DMS 273 treated with DMSO at 0.1 percent for 48 hours (cell line): ENCODE measurements at places on chromosomes 5 and 9.

DNA sequence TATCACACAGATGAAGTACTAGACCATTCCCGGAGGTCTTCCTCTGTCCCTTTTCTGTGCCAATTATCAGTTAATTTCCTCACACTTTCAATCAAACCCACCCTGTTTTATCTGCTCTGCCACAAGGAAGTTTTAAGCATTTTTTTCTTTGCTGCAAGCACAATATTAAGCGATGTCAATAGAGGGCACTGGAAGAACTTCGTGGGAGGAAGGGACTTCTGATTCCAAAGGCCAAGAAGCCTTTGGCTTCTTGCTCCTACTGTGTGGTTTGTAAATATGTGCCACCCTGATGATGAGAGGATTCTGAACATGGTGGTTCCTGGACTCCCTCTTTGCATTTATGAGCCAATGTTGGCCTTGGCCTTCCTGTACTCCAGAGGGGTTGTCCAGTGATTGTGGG, 1712.5 kb upstream of the C9orf72 start:
- no peak for DNase-seq

- DNase-seq: no peak
These were observed 37.8 kb upstream of the FUBP3 start for GRCh38 chr9:130541533-130541932.

DNA sequence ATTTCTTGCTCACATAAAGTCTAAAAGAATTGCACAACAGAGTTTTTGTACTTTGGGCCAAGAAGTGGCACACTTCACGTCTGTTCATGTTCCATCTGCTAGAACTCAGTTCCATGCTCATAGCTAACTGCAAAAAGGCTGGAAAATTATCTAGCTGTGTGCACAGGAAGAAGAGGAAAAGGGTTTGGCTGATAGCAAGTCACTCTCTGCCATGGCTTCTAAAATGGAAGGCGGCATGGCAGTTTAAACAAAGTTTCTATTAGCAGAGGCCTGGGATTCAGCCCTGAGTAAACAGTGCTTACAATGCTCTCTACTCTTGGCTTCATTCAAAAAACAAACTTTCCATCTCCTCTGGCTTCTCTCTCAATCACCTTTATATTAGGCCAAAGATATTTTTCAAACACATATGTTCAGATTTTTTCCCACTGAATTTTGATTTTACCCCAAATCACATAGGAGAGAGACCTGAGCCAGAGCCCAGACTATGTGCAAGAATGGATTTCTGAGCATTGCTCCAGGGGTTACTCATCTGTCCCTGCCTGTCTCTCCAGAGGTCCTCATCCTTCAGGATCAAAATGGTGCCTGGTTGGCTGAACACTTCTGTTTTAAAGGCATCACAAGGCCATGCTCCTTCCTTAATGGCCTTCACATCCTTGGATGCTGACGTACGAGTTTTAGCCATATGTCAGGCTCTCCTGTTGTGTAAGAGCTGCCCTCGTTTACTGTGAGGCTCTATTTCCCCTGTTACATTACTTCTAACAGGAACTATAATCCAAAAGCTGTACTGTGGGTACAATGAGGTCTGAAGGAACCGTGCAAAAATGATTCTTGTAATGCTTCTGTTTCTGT, 226.6 kb downstream of the SAXO1 start:
- DNase-seq: no peak

DNA sequence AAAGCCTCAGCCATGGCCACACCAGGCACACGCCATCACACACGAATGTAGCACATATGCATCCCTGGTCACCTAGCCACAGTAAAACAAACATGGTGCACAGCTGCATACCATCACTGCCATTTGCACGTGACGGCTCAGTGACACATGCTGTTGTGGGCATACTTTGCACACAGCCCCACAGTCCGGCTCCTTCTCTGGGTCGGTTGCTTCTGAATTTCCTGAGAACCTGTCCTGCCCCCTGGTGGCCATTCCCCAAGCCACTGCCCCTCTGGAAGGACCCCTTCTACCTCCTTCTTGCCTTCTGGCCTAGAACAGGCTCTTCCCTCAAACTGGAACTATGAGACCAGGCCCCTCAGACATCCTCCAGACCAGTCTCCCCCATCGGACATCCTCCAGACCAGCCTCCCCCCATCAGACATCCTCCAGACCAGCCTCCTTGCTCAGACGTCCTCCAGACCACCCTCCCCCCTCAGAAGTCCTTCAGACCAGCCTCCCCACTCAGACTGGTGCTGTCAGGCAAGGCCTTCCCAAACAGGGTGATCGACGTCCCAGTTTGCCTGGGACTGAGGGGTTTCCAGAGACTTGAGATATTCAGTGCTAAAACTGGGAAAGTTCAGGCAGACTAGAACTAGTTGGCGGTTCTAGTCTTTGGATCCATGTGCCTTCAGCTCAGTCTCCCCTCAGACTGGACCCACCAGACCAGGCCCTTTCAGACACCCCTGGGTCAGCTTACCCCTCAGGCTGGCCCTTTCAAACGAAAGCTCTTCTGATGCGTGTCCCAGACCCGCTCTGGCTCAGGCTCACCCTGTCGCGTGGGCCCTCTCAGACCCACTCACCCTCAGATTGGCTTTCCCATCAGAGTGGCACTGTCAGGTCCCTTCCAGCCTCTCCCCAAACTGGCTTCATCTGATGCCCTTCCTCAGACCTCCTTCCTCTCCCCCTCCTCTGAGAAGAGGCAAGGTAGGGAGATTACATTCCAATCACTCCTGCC, 24.3 kb upstream of the ENHO start:
- DNase-seq: no peak

- no peak for DNase-seq
These were observed 130.7 kb downstream of the EDIL3 start for GRCh38 chr5:84253946-84254345.

DNA sequence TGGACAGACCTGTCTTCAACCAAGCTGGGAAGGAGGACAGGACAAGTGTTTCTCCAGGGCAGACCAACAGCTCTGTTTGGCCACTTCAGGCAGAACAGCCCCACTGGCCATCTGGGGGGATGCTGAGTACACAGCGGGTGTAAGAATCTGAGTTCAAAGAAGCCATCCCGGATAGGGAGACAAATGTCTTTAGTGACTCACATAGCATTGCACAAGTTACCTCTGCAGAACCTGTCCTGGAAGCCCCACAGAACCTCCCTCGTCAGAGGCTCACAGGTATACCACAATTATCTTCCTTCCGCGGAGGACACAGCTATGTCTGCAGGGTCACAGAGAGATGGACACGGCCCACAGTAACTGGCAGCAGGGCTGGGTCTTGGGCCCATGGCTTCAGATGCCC, 2.0 kb downstream of the OR2V2 start:
- no peak for DNase-seq

GRCh38 chr5:1019001-1019905, 10.7 kb downstream of the NKD2 start:
- no peak for DNase-seq

DNA sequence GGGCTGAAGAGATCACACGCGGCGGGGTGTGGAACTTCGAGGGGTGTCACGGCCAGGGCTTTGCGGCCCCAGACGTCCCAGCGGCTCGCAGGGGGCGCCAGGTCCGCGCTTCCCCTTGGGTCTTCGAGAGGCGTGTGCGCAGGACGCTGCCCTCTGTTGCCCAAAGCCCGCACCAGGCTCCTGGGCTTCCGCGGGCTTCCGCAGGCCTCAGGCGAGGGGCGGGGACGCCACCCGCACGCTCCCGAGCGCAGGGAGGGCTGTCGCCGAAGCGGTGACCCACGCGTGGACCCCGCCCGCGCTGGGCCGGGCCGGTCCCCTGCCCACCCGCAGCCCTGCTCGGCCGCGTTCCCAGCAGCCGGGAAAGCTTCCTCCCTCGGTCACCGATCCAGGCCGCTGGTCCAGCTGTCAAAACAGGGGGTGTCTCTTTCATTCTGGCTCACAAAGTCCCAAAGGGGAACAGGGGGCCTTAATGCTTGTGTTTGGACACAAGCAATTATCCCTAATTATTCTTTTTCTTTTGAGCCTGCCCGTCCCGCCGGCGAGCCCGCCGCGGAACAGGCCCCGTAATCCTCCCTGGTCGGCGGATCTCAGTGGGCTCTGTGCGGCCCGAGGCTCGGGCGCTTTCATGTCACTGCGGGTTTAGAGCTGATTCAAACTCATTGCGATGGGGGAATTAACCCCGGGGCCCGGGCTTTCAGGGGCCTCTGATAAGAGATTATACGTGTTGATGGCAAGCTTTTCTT, 60.6 kb downstream of the TMEM174 start:
- no peak for DNase-seq

GRCh38 chr9:120866651-120867050, 10.3 kb downstream of the PHF19 start:
- DNase-seq: no peak

GRCh38 chr5:53792338-53792737, 231.9 kb downstream of the NDUFS4 start:
- DNase-seq: no peak

- DNase-seq: no peak
These were observed 587.6 kb upstream of the CDH18 start for GRCh38 chr5:20575571-20575970.

DNA sequence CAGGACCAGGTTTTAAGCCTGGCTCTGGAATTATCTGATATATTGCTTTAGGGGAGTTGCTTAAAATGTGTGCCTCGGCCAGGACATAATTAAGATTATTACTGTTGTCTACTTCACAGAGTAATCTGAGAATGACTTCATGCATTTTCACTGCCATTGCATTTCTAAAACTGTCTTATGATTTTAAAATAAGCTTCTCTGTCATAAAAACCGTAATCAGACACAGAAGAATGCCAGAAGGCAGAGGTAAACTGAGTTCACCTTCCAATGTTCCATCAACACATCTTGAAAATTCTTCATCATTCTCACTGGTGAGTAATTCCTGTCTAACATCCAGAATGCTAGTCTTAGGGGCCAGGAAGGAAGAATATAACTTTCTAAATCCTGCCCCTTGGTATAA, 47.1 kb downstream of the ISOC1 start:
- DNase-seq: no peak

GRCh38 chr5:112070022-112070421, 313.0 kb upstream of the NREP start:
- DNase-seq: no peak

GRCh38 chr9:33458444-33458843, 11.1 kb upstream of the AQP3 start:
- no peak for DNase-seq

GRCh38 chr9:90916147-90916734, 114.6 kb downstream of the SYK start:
- DNase-seq: no peak
